GM23248 (cell line): ENCODE measurements at places on chromosomes 7 and 10.
A peak's percentile ranks its signal among the peaks of the same experiment; 100 is the strongest.

DNA sequence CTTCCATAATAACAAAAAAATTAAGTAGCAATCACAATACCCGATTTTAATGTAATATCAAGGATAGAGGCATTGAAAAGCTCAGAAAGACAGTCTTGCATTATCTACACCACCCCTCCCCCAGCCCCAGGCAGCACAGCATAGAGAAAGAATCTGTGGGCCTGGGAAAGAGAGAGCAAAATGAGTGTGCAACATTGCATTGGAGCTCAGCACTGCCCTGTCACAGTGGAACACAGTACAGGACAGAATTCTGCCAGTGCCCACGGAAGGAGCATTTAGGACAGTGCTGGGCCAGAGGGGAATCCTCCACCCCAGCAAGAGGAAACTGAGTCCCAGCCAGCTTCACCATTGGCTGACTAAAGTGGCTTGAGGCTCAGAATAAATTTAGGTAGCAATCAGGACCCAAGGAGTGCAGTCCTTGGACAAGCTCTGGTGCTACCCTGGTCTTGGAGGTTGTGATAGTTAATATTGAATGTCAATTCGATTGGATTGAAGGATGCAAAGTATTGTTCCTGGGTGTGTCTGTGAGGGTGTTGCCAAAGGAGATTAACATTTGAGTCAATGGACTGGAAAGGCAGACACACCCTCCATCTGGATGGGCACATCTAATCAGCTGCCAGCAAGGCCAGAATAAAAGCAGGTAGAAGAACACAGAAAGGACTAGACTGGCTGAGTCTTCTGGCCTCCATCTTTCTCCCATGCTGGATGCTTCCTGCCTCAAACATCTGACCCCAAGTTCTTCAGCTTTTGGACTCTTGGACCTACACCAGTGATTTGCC is 234.4 kb downstream of the ANK3 start:
- H3K4me1 ChIP-seq: no peaks in the 10 kb centered on the region
- DNase-seq: no peak

GRCh38 chr7:154774303-154774969 is 228.5 kb downstream of the PAXIP1 start:
- no peaks in the 10 kb centered on the region for H3K4me1 ChIP-seq
- no peak overlapping the region for H3K4me3 ChIP-seq
- DNase-seq: no peak
- H3K27ac ChIP-seq: no peak overlapping the region
- H3K36me3 ChIP-seq: no peaks in the 10 kb centered on the region
- H3K27me3 ChIP-seq: no peaks in the 10 kb centered on the region

- peak; percentile 21 for DNase-seq
- H3K4me3 ChIP-seq: no peak overlapping the region
- no peak overlapping the region for H3K27ac ChIP-seq
- H3K4me1 ChIP-seq: peaks cover under 1% of the 10 kb centered on the region
- no peaks in the 10 kb centered on the region for H3K27me3 ChIP-seq
Observed at GRCh38 chr10:30538086-30538485, 91.5 kb downstream of the LYZL2 start.

GRCh38 chr7:27244488-27245123 is 2.0 kb downstream of the EVX1 start:
- H3K4me3 ChIP-seq: no peak overlapping the region
- no peak overlapping the region for H3K27ac ChIP-seq
- DNase-seq: no peak
- peaks cover 15% of the 10 kb centered on the region for H3K4me1 ChIP-seq
- no peaks in the 10 kb centered on the region for H3K36me3 ChIP-seq

GRCh38 chr7:150988230-150989226 is 2.3 kb upstream of the NOS3 start:
- no peak overlapping the region for H3K27ac ChIP-seq
- H3K27me3 ChIP-seq: no peaks in the 10 kb centered on the region; the same call in 1 of the 2 replicates
- no peak overlapping the region for H3K4me3 ChIP-seq
- no peaks in the 10 kb centered on the region for H3K36me3 ChIP-seq
- peak; percentile 43 for DNase-seq

GRCh38 chr10:1199897-1200721 is 143.9 kb downstream of the WDR37 start:
- no peaks in the 10 kb centered on the region for H3K4me1 ChIP-seq
- no peak overlapping the region for H3K27ac ChIP-seq
- no peak overlapping the region for H3K4me3 ChIP-seq
- DNase-seq: no peak
- no peaks in the 10 kb centered on the region for H3K36me3 ChIP-seq

DNA sequence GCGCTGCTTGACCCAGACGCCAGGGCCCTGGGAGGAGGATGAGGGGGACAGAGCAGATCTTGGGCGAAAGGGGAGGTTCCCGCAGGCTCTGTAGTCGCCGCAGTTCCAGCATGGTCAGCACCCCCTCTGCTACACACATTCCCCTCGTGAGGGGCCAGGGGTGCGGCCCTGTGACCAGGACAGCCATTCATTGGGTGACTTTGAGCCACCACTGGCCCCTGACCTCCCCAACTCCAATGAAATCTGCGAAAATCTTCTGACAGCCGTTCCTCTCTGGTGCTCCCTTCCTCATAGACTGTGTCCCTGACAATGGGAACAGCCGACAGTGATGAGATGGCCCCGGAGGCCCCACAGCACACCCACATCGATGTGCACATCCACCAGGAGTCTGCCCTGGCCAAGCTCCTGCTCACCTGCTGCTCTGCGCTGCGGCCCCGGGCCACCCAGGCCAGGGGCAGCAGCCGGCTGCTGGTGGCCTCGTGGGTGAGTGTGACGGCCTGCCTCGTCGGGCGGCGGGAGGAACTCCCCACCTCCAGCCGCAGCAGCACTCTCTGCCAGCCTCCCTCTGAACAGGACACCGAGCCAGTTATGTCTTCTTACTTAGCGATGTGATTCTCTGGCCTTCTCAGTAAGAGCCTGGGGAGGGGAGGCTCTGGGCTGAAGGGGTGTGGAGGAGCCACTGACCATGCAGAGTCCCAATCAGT is 825 bp downstream of the TMEM176A start:
- H3K27ac ChIP-seq: no peak overlapping the region
- H3K4me1 ChIP-seq: no peaks in the 10 kb centered on the region
- H3K27me3 ChIP-seq: peaks cover 14% of the 10 kb centered on the region; the same call in 1 of the 2 replicates
- no peak overlapping the region for H3K4me3 ChIP-seq

DNA sequence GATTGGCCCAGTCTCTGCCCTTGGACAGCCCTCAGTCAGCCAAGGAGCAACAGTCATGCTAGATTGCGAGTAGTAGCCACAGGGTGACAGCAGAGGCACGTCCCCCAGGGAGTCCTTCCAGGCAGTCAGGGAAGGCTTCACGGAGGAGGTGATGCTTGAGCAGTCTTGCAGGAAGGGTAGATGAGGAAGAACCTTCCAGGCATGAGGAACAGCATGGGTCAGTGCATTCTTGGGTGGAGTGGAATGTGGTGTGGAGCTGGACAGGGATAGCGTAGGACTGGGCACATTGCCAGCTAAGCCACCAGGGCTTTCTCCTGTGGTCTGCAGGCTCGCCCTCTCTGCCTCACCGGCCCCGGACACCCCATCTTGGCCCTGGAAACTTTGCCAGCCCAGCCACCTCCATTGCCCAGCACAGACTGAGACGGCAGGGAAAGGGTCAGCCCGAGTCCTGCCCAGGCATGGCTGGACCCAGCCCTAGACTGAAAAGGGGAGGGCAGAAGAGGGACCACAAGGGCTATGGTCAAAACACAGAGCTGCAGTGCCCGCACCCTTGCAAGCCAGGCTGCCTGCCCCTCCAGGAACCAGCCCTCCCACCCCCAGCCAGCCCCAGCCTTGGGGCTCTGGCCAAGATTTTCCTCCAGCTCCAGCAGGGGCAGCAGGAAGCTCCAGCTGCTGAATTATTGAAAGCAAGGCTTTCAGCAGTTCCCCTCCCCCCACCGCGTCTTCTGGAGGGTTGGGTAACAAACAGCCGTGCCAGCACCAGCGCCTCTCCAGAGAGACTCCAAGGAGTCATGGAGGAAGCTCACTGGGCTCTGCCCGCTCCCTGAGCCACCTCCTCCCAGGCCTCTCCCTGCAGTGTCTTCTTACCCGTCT is 18.7 kb downstream of the SRRM3 start:
- H3K27ac ChIP-seq: no peak overlapping the region
- DNase-seq: peak; percentile 59
- peaks cover 19% of the 10 kb centered on the region; the same call in 1 of the 2 replicates for H3K27me3 ChIP-seq
- H3K36me3 ChIP-seq: no peaks in the 10 kb centered on the region
- no peaks in the 10 kb centered on the region for H3K4me1 ChIP-seq
- no peak overlapping the region for H3K4me3 ChIP-seq

GRCh38 chr7:45661302-45661995 is 87.3 kb downstream of the ADCY1 start:
- DNase-seq: no peak
- H3K4me3 ChIP-seq: no peak overlapping the region
- no peaks in the 10 kb centered on the region for H3K36me3 ChIP-seq
- no peak overlapping the region for H3K27ac ChIP-seq

GRCh38 chr7:40763319-40764287 is 628.8 kb downstream of the SUGCT start:
- H3K27ac ChIP-seq: no peak overlapping the region
- no peaks in the 10 kb centered on the region for H3K27me3 ChIP-seq
- peak; percentile 49 for DNase-seq
- H3K4me1 ChIP-seq: peaks cover 13% of the 10 kb centered on the region

- H3K4me3 ChIP-seq: no peak overlapping the region
- peaks cover 7% of the 10 kb centered on the region; the same call in 1 of the 2 replicates for H3K4me1 ChIP-seq
- H3K36me3 ChIP-seq: no peaks in the 10 kb centered on the region
Observed at GRCh38 chr10:18308600-18308999, 168.4 kb downstream of the CACNB2 start.

DNA sequence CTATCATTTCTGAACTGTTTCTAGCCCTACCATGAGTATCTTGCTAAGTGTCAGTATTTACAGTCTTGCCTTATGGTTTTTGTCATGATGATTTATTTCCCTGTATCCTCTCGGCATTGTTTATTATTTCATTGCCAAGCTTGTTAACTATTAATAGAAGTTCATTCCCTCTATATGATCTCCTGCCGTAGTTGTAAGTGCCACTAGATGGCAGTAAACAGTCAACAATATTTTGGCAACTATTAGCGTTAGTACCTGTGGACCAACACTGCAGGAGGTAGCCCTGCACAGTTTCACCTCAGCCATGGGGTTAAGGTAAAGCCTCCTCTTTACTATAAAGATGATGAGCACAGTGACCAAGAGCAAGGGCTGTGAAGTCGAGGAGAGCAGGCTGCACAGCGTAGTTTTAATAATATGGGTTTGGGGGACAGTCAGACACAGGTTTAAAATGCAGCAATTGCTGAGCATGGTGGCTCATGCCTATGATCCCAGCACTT is 26.1 kb upstream of the CCNJ start:
- no peak overlapping the region for H3K27ac ChIP-seq
- peak; percentile 65 for DNase-seq
- no peaks in the 10 kb centered on the region; the same call in 1 of the 2 replicates for H3K27me3 ChIP-seq
- H3K4me3 ChIP-seq: no peak overlapping the region
- H3K36me3 ChIP-seq: no peaks in the 10 kb centered on the region

GRCh38 chr10:11057018-11057417 is 39.3 kb downstream of the CELF2 start:
- H3K27me3 ChIP-seq: no peaks in the 10 kb centered on the region
- H3K36me3 ChIP-seq: no peaks in the 10 kb centered on the region
- H3K4me3 ChIP-seq: no peak overlapping the region
- no peaks in the 10 kb centered on the region for H3K4me1 ChIP-seq

DNA sequence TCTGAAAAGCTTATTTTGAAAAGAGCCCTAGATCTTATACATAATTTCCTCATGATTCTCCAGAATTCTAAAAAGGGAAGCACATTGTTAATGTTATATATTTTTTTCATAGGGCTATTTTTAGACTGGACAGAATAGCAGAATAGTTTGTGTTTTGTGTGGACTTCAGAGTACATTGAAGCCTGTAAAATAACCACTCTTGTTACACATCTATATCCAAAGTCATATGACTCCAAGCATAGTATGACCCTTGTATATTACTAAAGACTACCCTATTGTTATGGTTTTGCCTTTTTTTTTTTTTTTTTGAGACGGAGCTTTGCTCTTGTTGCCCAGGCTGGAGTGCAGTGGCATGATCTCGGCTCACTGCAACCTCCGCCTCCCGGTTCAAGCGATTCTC is 26.1 kb upstream of the FIS1 start:
- H3K27ac ChIP-seq: no peak overlapping the region
- no peaks in the 10 kb centered on the region for H3K4me1 ChIP-seq

- H3K4me3 ChIP-seq: peak overlapping the region; percentile 59
- peak; percentile 31 for DNase-seq
- H3K36me3 ChIP-seq: no peaks in the 10 kb centered on the region
Observed at GRCh38 chr7:19368491-19368925, 223.3 kb upstream of the FERD3L start.

GRCh38 chr7:18402488-18403183 is 92.9 kb upstream of the HDAC9 start:
- peak; percentile 75 for DNase-seq
- no peaks in the 10 kb centered on the region for H3K27me3 ChIP-seq
- H3K36me3 ChIP-seq: no peaks in the 10 kb centered on the region
- H3K4me3 ChIP-seq: no peak overlapping the region

- H3K4me1 ChIP-seq: peaks cover 18% of the 10 kb centered on the region
- H3K4me3 ChIP-seq: no peak overlapping the region
- no peaks in the 10 kb centered on the region for H3K27me3 ChIP-seq
- no peak for DNase-seq
- H3K36me3 ChIP-seq: no peaks in the 10 kb centered on the region
- no peak overlapping the region for H3K27ac ChIP-seq
Observed at GRCh38 chr10:35579726-35580422, 25.3 kb upstream of the GJD4 start.

DNA sequence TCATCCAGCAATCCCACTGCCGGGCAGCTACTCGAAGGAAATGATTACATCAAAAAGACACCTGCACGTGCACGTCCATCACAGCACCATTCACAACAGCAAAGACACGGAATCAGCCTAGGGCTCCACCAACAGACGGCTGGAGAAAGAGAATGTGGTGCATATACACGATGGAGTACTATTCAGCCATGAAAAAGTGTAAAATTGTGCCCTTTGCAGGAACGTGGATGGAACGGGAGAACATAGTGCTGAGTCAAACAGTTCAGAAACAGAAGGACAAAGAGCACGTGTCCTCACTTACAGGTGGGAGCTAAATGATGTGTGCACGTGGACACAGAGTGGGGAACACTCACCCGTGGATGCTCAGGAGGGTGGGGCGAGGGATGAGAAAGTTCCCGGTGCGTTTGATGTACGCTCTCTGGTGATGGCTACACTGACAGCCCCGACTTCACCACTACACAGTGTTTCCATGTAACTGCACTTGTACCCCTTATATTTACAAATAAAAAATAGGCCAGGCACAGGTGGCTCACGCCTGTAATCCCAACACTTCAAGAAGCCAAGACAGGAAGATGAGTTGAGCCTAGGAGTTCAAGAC is 92.0 kb downstream of the PDGFA start:
- no peaks in the 10 kb centered on the region for H3K36me3 ChIP-seq
- H3K4me3 ChIP-seq: no peak overlapping the region
- H3K27ac ChIP-seq: no peak overlapping the region
- no peaks in the 10 kb centered on the region for H3K4me1 ChIP-seq
- peaks cover 24% of the 10 kb centered on the region; the same call in 1 of the 2 replicates for H3K27me3 ChIP-seq
